ENCODE measurements at places on chromosomes 16 and 17.
A peak's percentile ranks its signal among the peaks of the same experiment; 100 is the strongest.

GRCh38 chr17:50629902-50630301 lies 4.8 kb upstream of the ABCC3 start:
- DNase-seq: no peak

- DNase-seq: no peak
Observed at GRCh38 chr16:624526-625070, 6.2 kb upstream of the WFIKKN1 start.

- no peak for DNase-seq
Observed at GRCh38 chr16:86219655-86220445, 290.5 kb upstream of the FOXF1 start.

DNA sequence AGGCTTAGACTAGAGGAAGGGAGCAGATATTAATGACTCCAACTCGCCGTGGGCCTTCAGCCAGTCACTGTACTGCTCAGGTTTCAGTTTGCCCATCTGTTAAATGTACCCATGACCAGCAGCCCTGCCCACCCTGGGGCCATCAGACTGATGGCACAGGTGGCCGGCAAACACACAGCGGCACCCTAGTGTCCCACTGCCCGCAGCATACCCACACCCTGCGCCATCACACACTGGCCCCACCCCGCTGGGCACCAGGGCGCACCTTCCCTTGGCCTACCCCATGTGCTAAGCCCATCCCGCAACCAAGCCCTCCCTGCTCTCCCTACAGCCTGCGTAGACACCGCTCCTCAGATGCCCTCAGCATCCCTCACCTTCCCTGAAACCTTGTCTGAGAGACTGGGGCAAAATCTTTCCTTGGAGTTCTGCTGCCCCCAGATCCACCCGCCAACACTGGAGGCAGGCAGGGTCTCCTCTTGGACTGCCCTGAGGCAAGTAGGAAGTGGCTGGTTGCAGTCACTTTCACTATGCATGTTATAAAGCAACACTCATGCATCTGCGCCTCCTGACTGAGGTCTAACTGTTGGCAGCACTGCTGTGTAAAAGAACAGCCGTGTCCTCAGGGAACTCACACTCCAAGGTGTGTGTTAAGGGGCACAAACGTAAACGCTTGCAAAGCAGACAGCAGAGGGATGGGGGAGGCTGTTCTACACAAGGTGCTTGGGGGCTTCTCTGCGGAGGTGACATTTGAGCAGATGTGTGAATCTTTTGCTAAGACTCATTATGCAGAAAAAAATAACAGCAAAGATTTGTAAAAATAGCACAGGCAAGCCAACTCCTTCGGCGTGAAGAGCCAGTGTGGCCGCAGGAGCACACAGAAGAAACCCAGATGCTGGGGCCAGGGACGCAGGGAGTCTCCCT lies 6.7 kb upstream of the BCAR1 start:
- DNase-seq: no peak

DNA sequence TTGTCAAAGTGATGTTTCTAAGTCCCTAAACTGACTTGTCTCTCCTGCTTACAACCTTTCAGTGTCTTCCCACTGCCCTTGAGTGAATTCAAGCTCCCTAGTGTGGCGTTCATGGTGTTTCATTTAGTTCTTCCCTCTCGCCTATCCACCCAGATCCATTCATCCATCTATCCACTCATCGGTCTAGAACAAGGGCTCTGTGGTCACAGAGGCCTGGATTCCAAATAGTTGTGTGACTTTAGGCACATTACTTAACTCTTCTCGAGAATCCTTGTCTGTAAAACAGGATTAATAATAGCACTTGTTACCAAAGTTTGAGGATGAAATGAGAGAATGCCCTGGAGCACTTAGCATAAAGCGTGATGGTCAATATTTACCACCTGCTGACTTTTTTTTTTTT lies 870 bp upstream of the TAC4 start:
- DNase-seq: no peak

DNA sequence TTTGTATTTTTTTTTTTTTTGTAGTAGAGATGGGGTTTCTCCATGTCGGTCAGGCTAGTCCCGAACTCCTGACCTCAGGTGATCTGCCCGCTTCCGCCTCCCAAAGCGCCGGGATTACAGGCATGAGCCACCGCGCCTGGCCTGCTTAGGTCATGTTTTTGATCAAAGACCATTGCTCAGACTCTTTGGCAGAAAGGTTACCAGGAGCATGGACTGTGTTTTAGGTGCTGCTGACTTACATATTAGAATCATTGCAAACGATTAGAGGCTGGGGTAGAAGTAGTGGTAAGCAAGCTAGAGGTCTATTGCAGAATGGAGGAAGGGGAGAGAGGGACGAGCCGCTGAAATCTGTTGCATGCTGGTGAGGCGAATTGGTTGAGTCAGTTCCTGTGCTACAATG lies 79.8 kb downstream of the TANGO6 start:
- DNase-seq: no peak

DNA sequence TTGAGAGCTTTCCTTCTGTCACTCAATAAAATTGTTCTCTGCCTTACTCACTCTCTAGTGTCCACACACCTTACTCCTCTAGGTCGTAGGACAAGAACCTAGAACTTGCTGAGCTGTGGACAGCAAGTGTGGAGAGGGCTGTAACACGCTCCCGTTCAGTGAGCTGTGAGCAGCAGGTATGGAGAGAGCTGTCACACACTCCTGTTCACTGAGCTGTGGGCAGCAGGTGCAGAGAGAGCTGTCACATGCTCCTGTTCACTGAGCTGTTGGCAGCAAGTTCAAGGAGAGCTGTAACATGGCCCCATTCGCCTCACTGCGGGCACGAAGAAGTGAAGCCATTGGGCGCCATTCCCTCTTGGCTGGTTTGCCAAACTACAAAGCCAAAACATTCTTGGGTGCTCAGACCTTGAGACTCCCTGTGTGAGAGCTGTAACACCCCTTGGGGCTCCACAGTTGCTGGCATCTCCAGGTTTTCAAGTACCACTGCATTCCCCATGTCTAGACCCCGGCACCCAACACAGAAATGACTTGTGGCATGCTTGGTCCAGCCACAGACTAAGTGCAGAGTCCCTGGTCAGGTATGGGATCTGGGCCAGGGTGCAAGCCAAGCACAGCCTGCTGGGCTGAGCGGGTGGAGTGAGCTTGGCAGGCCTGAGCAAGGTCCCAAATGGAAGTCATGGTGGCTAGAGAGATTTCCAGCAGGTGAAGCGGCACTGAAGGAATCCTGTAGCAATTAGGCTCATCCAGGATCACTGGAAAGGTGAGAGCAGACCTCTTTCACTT lies 608.0 kb upstream of the CDH8 start:
- no peak for DNase-seq

GRCh38 chr17:4412933-4413831 lies 20.6 kb upstream of the SPNS3 start:
- peak; percentile 58 for DNase-seq

GRCh38 chr16:15494236-15494635 lies 59.8 kb downstream of the BMERB1 start:
- DNase-seq: no peak

GRCh38 chr17:50608700-50609379 lies 25.8 kb upstream of the ABCC3 start:
- peak; percentile 66 for DNase-seq

DNA sequence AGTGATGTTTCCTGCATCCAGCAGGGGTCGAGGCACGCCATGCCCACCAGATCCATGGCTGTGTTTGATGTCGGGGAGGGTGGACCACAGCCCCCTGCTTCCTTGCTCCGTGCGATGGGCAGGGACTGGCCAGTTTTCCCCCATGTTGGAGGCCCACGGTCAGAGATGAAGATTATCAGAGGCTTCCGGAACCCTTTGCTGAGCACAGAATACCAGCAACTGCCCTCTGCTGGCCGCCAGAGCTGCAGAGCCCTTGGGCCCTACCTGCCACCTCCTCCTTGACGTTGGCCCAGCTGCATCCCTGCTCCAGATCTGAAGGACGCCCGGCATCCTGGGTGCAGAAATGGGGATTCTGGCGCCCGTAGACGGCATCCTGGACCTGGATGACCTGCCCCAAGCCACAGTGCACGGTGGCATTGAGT lies 23.7 kb upstream of the BCO1 start:
- DNase-seq: no peak

GRCh38 chr17:77266891-77267341 lies 126.1 kb downstream of the SEC14L1 start:
- no peak for DNase-seq

DNA sequence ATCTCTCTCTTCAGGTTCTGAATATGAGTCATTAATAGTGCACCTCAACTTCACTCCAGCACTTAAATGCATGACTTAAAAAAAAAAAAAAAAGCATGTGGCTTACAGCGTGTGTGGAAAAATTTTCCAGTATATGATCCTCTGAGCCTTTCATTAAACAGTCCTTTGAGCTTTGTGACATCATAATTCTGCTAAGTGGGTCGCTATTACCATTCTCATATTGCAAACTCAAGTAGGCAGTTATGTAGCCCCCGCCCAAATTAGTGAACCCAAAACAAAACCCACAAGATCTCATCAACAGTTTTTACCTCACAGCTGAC lies 672 bp downstream of the CMTR2 start:
- DNase-seq: no peak

DNA sequence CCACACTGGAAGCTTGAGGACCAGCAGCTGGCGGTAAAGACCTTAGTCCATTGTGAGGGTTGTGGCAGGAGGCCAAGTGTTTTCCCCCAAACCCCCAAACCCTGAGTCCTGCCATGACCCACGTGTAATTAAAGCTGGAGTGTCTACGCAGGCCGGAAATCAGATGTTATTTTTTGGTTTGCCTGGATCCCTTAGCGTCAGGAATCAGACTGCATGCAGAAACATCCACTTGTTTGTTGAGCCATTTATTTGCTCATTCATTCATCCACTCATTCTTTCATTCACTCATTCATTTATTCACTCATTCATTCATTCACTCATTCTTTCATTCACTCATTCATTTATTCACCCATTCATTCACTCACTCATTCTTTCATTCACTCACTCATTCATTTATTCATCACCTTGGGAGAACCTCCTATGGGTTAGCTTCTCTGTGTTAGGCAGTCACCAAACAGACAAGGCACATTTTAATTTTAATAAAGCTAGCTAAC lies 313.1 kb downstream of the MAF start:
- DNase-seq: peak; percentile 75

DNA sequence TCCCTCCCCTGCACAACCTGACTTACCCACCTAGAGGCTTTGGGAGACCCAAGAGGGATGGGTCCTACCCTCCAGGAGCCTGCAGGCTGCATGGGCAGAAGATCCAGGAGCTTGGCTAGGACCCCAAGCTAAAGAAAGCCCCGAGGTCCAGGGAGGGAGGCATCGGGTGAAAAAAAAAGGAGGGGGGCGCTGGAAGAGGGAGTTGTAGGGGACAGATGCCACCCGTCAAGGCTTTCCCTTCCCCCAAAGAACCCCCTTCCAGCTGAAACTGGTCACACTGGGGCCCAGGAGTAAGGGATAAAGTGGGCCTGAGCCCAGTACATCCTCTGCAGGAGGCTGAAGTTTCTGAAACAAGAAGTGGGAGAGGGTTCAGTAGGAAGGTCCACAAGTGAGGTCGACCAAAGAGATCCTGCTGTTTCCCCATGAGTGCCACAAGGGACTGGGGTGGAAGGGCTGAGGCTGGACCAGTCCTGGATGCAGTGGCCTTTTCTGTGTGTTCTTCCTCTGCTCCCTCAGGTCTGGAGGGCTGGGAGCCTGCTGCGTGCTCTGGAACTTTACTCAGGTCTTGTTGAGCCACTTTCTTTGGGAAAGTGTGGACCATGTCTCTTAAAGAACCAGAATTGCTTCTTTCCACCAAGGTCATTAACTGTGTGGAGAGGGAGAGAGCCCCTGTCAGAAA lies 14.2 kb upstream of the CBFB start:
- no peak for DNase-seq

GRCh38 chr16:17331071-17331607 lies 139.6 kb downstream of the XYLT1 start:
- no peak for DNase-seq

- no peak for DNase-seq
Observed at GRCh38 chr16:81817789-81818567, 38.9 kb downstream of the PLCG2 start.

DNA sequence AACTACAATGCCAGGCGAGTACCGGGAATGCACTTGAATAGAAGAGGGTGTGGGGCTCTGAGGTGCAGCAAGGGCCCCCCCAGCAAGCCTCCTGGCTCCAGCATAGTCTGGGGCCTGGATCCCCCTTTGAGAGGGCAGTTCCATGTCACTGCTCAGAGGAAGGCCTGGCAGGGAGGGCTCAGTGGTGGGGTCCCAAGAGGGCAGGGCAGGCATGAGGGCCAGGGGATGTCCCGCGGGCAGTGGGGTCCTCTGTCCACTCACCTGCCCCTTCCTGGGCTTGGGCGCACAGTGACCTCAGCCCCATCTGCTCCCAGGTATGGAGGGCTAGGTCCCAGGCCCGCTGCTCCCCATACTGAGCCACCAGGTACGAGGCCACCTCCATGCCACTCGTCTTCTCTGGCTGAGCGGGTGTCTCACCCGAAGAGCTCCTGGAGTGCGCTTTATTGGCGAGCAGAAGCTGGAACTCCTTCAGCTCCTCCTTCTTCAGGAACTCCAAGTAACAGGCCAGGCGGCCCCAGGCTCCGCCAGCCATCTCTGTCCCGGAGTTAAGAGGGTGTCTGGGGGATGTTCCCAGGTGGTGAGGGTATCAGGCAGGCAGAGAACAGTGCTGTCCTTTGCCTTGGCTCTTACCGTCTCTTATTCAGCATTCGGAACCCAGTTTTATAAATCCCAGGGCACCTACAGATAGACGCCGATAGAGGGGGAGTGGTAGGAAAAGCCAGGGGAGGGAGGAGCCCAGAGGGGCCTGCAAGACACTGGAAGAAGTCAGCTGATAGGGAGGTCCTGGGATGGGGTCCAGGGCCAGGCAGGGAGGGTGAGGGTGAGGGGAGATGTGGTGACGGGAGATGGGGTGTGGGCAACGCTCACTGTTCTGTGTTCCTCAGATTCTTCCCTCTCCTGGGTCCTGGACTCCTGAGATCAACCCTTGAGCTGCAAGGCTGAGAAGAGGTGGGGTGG lies 605 bp downstream of the NLRP1 start:
- no peak for DNase-seq

GRCh38 chr17:55661963-55662834 lies 60.5 kb downstream of the TMEM100 start:
- no peak for DNase-seq

- DNase-seq: no peak
Observed at GRCh38 chr16:87015021-87015420, 302.2 kb downstream of the C16orf95 start.

DNA sequence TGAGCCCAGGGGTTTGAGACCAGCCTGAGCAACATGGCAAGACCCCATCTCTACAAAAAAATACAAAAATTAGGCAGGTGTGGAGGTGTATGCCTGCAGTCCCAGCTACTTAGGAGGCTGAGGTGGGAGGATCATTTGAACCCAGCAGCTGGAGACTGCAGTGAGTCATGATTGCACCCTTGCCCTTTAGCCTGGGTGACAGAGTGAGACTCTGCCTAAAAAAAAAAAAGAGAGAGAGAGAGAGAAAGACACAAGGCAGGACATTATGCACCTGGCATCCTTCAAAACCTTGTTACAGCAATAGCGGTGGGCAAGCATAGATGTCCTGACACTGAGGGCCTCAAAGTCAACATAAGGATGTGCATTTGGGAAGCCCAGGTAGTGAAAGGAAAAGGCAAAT lies 19.9 kb upstream of the SIAH1 start:
- no peak for DNase-seq

- no peak for DNase-seq
Observed at GRCh38 chr17:11278992-11279270, 37.9 kb downstream of the SHISA6 start.
